ENCODE measurements at places on chromosomes 12 and 14. TPM values are rescaled to one million over a fixed set of nuclear protein-coding genes. Genes with fewer than 3 reads are reported as not detected.

FGD4 gene
- total RNA-seq: 26.3 TPM

DPPA3 gene
- total RNA-seq: not detected

EFS gene
- total RNA-seq: 4.6 TPM

RNF10 gene
- 136 TPM for total RNA-seq

GPATCH2L gene
- total RNA-seq: 62.0 TPM

PTPRR gene
- total RNA-seq: 2.8 TPM

CDC42BPB gene
- 73.9 TPM for total RNA-seq

REM2 gene
- total RNA-seq: not detected

OR6C2 gene
- not detected for total RNA-seq
